ENCODE measurements at places on chromosomes 7 and 10.

DNA sequence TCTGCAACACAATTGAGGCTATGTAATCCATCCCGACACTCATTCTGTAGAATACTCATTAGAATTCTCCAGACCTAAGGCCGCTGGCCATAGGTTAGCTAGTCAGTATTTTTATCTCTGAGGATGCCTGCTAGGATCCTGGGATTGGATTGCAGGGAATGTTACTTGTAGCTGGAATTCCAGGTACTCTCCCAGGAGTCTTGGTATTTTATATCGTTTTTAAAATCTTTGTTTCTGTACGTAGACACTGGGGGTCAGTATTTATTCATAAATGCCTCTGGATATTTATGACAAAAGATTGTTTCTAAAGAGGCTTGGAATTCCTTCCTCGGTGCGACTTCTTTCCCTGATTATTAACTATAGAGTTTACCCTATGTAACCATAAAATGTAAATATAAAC is 40.1 kb downstream of the BPGM start:
- DNase-seq, result peak; percentile 31

GRCh38 chr7:16136896-16137295 is 284.4 kb downstream of the CRPPA start:
- no peak for DNase-seq

DNA sequence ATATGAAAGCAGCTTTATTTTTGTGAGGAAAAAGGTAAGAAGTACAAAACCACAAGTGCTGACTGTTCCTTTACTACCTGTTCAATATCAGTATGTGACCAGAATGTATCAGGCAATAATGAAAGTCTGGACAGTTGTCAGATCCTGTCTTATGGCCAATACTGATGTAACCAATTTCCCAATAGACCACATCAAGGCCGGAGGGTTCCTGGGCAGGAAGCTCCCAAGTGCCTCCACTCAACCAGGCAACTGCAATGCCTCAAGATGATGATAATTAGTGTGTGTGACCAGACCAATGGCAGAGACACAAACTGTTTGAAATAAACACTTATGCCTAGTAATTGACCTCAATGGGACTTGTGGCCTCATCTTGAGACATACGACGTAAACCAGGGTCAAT is 149.4 kb upstream of the ASAH2 start:
- DNase-seq, result no peak

GRCh38 chr7:57769958-57770357 is 320.0 kb downstream of the ZNF716 start:
- peak; percentile 72 for DNase-seq

- DNase-seq, result no peak
Measured at GRCh38 chr7:80581486-80582260, 56.8 kb upstream of the CD36 start.

GRCh38 chr7:55409482-55410225 is 44.5 kb downstream of the LANCL2 start:
- peak; percentile 5 for DNase-seq

Measured in NCI-H524 (cell line).